Stimulated activated CD4-positive, alpha-beta T cell treated with anti-CD3 and anti-CD28 coated beads, TNF-alpha, amount 100 ng/mL, for 1 hour (primary cell): ENCODE measurements at places on chromosomes 2 and 18.

DNA sequence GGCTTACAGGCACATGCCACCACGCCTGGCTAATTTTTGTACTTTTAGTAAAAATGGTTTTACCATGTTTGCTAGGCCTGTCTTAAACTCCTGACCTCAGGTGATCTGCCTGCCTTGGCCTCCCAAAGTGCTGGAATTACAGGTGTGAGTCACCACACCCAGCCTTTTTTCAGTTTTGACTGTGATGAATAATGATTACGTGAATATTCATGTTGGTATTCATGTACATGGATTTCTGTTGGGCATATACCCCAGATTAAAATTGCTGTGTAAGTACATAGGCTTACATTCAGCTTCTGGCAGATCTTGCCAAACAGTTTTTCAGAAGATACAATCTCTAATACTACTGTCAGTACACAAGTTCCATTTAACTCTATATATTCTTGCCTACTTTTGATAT lies 20.9 kb downstream of the SLC39A10 start:
- DNase-seq: no peak

GRCh38 chr2:139790136-139790535 lies 1009.9 kb upstream of the NXPH2 start:
- DNase-seq: no peak

DNA sequence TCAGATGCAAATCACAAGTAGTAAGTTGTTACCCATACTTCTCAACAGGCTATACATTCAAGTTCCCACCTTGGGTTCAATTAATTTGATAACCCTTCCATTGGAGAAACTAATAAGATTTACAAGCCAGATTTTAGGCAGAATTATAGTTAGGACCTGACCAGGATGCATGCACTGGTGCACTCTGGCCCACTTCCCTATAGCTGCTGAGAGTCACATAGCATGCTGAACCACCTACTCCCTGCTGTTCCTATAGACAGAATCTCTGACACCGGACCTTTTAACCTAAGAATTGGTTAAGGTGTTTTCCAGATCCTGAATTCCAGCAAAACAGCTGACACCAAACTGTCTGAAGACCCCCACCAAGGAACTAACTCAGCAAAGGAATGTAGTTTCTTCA lies 26.2 kb downstream of the FAM210A start:
- no peak for DNase-seq

- DNase-seq: no peak
Observed at GRCh38 chr2:64718250-64718885, 64.7 kb upstream of the SERTAD2 start.

DNA sequence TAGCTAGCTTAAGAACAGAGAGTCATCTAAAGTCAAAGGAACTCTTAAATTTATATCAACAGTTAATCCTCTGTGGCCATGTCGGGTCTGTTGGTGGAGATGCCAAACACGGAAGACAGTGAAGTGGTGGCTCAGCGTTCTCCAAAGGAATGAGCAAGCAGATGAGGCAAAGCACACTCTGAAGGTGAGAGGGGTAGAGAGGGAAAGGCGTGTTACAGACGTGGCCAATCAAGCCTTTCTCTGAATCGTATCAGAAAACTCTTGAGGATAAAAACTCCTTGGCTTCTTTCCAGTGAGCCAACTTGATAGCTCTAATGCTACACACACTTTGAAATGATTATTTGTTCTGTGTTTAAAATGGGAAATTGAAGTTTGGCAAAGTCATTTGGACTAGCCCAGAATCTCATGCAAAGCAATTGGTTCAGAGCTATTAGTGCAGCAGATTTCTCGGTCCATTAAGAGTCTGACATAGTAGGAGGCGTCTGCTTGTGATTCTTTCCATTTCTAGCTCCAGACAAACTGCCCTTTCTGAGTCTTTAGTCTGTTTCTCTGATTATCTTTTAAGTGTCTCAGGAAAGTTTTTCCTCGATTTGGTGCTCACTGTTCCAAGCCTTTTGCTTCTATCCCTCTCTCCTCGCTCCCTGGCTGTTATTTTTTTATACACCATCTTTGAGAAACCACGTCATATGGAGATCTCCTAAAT lies 57.5 kb upstream of the CPO start:
- DNase-seq: no peak

- DNase-seq: no peak
Observed at GRCh38 chr2:129438501-129439057, 540.9 kb upstream of the RAB6C start.

DNA sequence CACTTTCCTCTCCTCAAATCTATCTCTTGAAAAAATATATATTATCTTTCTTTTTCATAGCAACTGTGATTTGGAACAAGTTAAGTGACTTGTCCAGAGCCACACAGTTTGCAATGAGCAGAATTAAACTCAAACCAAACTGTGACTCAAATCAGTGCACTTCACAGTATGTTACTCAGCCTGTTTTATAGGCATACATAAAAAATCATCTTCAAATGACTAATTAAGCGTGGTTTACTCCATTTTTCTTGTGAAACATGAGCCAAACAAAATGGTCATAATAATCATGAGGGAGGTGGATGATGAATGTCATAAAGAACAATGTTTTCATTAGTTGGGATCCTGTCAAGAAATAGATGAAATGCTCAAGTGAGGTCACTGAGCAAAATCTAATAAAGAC lies 6.1 kb upstream of the CCDC178 start:
- no peak for DNase-seq

DNA sequence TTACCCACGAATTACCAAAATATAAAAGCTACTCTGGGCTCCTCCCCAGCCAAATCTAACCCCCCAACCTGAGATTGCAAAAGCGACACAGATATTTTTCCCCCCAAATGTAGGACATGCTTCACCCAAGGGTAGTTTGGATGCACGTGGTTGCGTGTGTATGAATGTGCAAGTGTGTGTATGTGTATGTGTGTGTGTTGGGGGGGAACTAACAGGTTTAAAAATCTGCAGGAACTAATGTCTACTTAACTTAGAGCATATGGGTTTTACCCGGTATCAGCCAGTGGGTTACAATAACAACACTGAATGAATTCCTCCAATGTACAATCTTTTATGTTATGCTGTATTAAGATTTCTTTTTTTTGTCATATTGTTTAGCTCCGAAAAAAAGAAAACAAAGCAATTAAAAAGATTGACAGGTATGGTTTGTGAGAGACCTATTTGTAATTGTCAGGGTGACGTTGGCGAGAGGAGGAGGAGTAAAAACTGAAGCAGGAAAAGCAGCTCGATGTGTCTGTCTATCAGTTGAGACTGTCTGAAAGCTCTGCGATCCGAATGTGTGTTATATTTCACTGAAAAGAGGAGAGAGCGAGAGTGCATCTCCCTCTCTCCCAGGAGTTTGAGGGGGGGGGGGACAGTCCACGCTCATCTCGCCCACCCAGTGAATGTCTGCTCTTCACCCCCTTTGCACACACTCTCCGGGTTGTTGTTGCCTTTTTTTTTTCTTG lies at the start of gene TSHZ1:
TSHZ1 (plus strand) TSS at position 524 of the 728 bp plus-strand sequence. CDS start 1,080 bp downstream, outside the sequence.
- DNase-seq: no peak

DNA sequence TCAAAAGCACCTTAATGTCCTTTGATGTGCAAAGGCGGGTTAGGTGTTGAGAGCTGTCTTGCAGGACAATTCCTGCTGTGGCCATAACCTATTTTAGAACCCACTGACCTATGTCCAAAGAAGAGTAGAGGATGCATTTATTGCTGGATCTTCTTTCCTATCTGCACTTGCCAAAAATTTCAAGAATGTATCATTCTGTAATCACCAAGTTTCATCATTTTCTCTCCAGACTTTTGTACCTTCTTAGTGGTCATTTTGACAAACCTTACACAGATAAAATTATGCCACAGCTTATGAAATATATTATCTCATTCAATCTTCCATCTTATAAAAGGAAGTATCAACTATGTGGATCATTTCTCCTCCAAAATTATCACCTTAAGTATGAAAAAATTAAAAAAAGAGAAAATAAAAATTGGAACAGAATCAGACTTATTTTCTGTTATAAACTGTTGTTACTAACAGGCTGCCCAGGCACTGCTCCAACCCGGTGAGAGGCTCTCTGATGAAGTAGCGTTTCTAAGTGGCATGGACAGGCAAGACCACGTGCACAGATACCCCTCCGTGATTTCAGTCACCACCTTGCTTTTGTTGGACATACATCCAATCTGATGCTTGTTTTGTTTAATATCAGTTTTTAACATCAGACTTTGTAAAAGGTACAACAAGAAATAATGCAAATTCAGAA lies 559.9 kb upstream of the ID2 start:
- no peak for DNase-seq

DNA sequence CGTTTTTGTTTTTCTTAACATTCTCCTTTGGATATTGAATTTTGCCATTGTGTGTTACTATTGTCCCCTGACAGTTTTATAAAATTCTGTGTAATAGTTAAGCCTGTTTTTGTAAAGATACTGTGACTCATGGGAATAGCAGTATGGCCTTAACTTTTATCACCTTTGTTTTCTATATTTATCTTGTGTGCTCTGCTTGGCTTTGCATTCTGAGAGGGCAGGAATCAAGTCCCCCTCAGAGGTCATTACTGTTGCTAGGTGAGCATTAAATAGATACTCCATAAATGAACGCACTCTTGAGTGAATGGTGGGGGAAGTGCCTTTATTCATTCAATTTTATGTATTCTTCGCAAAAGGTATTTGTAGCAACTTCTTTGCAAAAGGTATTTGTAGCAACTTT lies 160.0 kb downstream of the PHLPP1 start:
- DNase-seq: no peak

DNA sequence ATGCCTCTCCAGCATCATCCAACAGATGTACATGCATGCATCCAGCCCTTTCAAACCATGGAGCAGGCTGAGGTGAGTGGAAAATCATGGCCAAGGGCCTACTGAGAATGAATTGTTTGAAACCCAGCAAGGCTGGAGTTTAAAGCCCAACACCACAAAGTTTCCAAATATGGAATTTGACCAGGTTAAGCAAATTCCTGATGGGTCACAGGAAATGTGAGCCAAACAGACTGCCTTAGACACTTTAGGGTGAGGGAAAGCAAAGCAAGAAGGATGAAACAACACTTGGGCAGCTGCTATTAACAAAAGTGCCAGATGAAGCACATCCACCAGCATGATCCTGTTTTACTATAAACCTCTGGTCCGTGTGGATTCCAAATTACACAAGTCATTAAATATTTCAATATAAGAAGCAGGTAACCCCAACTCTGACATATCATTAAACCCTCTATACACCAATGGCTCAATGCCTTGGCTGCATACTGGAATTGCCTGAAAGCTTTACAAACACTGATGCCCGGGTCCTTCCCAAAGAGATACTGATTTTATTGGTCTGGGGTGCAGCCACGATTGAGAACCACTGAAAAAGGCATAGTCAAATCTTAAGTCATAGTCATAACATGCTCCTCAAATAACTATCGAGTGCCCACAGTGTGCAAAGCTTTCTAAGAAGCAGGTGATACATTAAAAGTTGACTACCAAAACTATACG lies 9.1 kb downstream of the KLF7 start:
- DNase-seq: no peak

DNA sequence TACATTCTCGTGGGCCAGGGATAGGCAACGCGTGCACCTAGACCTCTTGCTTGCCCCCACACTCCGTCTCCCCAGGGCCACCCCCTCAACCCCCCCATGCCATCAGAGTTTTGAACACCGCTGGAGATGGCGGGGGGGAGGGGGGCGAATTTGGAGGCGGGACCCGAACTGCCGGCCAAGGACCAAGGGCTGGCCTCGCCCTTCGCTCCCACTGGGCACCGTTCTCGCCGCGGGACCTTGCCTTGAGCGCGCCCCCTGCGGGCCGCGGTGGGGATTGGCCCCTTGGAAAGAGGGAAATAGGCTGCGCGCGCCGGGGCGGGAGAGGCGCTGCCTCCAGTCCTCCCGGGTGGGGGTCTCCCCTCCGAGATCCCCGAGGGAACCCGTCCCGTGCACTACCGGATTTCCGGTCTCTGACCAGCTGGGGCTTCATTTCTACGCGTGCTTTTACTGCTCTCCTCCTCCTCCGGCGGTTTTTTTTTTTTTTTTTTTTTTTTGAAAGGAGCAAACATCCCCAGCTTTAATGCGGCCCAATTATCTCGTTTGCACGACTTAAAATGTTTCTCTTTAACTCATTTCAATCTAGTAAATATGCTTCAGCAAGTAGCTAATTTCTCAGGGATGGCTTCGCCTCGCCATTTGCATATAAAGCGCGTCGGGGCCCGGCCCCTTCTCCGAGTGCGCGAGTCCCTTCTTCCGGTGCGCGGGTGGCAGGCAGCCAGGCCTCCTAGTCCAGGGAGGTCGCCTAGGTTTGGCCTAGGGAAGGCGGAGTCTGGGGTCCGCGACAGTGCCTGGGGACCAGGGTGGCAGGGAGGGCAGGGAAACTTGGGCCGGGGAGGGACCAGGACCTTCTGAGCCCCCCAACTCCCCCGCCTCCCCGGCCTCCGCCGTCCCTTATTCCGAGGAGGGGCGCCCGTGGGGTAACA lies 10.0 kb upstream of the GBX2 start:
- DNase-seq: no peak

DNA sequence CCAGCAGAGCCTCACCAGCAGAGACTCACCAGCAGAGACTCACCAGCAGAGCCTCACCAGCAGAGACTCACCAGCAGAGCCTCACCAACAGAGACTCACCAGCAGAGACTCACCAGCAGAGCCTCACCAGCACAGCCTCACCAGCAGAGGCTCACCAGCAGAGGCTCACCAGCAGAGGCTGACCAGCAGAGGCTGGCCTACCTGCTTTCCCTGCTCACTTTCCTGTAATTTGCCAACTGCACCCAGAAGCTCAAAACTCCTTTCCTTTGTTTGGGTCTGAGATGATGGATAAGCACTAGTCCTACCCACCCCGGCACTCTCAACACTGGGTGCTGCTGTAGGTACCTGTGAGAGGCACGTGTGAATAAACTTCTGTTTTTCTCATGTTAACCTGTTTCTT lies 36.4 kb upstream of the PXDN start:
- no peak for DNase-seq

- no peak for DNase-seq
Observed at GRCh38 chr2:158837645-158838044, 42.5 kb downstream of the DAPL1 start.

DNA sequence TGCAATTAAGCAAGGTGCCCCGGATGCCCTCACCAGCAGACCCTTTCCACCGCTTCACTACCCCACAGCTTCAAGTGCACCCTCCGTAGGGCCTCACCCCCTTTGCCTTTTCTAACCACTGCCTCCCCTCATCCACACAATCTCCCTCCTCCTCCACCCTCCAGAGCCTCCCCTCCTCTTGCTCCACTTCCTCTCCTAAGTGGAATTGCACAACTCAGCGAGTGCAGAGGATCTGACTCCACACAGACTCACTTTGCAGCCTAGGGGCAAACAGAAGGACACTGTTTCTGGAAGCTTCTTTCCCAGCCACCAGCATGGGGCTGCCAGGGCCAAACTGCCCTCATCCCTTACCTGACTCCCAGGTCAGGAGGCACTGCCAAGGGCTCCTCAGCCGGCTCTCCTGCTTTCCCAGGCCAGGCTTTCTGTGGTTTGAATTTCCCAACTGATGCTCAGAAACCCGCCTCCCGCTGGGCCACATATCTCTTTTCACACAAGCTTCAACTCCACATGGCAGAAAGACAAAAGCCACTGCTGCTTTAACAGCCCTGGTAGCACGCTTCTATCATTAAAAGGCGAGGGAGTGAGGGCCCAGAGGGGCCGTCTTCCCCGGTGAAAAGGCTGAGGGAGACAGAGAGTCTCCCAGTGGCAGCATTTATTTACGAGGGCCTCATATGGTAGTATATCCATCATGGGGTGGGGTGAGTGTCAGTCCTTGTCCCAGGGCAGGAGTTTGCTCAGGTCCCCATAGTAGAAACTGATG lies 74.7 kb upstream of the MGAT4A start:
- no peak for DNase-seq

GRCh38 chr2:235082578-235083338 lies 130.9 kb downstream of the SH3BP4 start:
- no peak for DNase-seq
